Activated CD4-positive, alpha-beta T cell treated with anti-CD3 and anti-CD28 coated beads, Interleukin-2, amount 50 U/mL, for 16 hours (primary cell): ENCODE measurements at places on chromosomes 2 and 18.

- DNase-seq: no peak
Measured at GRCh38 chr2:43585708-43586107, 10.1 kb downstream of the THADA start.

GRCh38 chr2:239700686-239701345 is 300.0 kb upstream of the HDAC4 start:
- no peak for DNase-seq

GRCh38 chr2:118689456-118689855 is 158.0 kb downstream of the EN1 start:
- DNase-seq: no peak

GRCh38 chr2:239908308-239908707 is 116.8 kb downstream of the NDUFA10 start:
- DNase-seq: no peak

DNA sequence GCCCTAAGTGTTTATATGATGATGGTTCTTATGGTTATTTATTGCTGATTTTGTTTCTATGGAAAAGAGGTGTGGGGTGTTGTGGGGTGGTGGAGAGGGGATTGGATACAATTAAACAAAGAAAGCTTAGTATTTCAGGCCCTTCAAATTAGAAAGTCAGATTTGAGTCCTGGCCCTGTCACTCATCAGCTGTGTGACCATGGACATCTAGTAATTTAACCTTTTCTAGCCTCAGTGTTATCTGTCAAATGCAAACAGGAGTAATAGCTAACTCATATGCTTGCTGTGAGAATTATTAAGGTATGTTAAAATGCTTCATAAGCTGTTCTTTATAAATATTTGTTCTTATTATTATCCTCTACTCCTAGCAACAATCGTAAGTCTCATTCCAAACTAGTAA is 2.1 kb upstream of the MEMO1 start:
- no peak for DNase-seq

DNA sequence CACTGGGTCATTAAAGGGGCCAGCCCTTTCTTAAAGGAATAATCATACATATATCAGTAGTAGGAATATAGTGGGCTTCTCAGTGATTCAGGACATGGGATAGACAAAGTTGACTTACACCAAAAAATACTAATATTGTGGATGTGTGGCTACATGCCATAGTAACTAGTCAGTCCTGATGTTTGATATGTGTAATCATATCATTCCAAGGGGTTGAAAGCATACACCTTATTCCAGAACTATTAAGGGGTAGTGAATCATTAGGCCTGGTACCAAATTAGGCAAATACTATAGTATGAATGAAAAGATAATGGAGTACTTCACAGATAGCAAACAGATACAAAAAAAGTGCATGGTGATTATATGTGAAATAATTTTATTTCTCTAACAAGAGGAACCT is 814.9 kb upstream of the NRXN1 start:
- no peak for DNase-seq

- DNase-seq: no peak
Measured at GRCh38 chr2:37912056-37912455, 13.0 kb upstream of the RMDN2 start.

GRCh38 chr2:128622955-128623620 is 304.4 kb upstream of the HS6ST1 start:
- no peak for DNase-seq

DNA sequence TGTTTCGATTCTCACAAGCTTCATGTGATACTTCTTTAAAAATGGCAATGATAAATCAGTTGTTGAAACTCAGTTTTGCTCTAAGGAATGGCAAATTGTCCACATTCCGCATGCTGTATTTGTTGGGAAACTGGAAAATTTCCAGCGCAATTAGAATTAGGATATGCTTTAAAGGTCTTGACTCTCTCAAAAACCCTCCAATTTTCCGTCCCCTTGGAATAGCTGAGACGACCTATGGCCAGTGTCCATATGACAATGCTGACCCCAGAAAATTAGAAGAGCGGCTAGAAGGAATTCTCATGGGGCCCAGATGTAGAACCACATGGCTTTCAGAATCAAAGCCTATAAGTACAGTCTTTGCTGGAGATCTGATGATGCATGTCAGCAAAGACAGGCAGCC is 170.8 kb downstream of the TMEM18 start:
- no peak for DNase-seq

DNA sequence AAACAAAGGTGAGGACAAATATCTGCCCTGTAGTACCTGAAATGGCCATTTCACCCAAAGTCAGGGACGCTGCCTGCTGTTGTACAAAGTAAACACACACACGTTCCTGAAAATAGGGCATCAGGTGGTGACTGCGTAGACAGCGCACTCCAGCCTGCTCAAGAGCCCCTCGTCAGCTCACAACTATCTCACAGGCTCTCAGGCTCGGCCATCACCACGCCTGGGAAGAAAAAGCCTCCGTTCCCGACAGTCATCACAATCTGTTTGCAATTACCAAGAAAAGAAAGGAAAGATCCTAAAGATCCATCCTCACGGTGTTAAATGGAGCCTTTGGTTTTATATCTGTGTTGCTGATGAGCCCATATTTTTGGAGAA is 230.2 kb downstream of the ZNF516 start:
- no peak for DNase-seq

DNA sequence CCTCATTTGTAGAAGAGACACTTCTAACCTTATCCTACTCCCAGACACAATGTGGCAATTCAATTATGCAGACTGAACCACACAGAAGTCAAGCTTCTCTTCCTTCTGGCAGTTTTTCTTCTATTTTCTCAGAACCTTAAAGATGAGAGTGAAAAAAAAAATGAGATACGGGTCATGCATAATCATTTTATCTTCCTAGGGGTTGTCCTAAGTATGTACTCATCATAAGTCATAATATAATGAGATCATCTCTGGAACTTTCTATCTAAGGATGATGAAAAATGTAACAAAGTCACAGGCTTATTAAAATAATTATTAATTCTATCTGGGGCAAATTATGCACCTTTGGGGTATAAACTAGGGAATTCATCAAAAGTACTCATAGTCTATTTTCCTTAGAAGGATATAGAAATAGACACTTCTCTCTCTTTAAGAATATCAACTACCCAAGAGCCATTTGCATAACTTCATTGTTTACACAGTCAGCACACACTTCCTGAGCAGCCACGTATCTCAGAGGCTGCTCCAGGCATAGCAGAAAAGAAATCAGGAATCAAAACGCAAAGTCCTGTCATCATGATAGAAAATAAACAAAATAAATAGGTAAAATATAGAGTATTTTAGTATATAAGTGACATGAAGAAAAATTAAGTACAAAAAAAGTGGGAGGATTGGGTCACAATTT is 345.9 kb upstream of the SPHKAP start:
- DNase-seq: no peak

GRCh38 chr2:45285311-45285710 is 276.1 kb upstream of the SIX2 start:
- no peak for DNase-seq

DNA sequence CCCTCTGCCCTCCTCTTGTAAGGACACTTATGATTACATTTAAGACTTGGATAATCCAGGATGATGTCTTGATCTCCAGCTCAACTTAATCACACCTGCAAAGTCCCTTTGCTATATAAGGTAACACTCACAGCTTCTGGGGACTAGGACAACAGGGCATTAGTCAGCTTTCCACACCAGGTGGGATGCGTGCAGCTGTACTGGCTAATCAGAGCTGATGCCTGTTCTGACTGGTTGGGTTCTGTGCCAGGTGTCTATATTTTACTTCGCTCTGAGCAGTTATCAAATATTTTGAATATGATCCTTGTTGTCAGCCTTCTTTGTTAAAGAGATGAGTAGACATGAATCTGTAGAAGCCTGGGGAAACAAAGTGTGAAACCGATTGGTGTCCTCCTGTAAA is 115.5 kb upstream of the ATP8B1 start:
- no peak for DNase-seq

GRCh38 chr2:137444970-137445369 is 519.3 kb upstream of the HNMT start:
- DNase-seq: no peak

- DNase-seq: no peak
Measured at GRCh38 chr2:235543851-235544688, 50.2 kb downstream of the AGAP1 start.

GRCh38 chr2:222033541-222033940 is 265.3 kb downstream of the PAX3 start:
- DNase-seq: no peak

DNA sequence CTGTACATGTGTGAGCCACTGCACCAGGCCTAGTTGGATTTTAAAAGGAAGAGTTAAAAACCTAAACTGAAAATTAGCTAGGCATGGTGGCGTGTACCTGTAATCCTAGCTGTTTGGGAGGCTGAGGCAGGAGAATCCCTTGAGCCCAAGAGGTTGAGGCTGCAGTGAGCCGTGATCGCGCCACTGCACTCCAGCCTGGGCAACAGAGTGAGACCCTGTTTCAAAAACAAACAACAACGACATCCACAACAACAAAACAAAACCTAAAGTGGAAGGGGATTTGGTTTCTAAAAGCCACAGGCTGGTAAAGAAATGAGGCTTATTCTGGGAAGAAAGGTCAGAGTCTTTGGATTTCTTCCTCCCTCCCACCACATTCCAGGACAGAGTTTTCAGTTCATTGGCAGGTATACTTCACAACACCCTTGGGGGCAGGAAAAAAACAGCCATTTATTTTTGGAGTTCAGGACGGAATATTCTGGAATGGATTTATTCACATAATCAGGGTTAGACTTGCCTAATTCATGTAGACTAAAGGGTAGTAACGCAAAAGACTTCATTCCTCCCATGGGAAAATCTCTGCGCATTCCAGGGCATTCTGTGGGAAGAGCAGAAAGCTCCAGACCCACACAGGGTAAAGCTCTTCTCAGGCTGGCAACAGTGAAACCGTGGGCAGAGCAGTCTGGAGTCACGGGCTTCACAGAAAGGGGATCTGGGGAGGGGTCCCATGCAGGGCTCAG is 34.9 kb downstream of the TEX44 start:
- no peak for DNase-seq

GRCh38 chr2:20221555-20221973 is 3.4 kb downstream of the SDC1 start:
- DNase-seq: no peak

- no peak for DNase-seq
Measured at GRCh38 chr18:78543201-78543725, 436.4 kb upstream of the SALL3 start.

GRCh38 chr2:29001806-29002205 is 20.7 kb downstream of the TOGARAM2 start:
- DNase-seq: no peak

- no peak for DNase-seq
Measured at GRCh38 chr2:176234156-176234555, 35.1 kb upstream of the MTX2 start.

GRCh38 chr2:238287737-238288649 is at the start of gene PER2:
TSS of gene PER2 (minus strand) at chr2:238288610. CDS start at chr2:238277936, 10,674 bp downstream.
- DNase-seq: peak; percentile 38

DNA sequence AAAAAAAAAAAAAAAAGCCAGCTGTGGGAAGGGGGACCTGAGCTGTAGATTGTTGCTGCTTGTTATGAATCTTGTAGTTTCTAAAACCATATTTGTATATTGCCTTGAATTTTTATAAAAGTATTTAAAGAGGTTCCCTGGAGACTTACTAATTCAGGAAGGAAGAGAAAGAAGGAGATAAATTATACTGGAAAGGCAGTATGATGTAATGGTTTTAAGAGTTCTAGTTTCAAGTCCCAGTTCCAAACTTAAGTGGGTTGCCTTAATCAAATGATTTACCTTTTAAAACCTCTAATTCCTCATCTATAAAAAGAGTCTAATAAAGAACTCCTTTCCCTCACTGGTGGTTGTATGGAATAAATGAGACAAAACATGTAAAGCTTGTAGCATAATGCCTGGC is 62.2 kb downstream of the PTRHD1 start:
- DNase-seq: no peak

- DNase-seq: no peak
Measured at GRCh38 chr2:53170466-53170865, 597.1 kb upstream of the CHAC2 start.
